ENCODE measurements at places on chromosomes 13 and 19.

GRCh38 chr13:94996445-94996844 is 284.1 kb upstream of the SOX21 start:
- no peak for DNase-seq

- no peak for DNase-seq
These were observed 4.1 kb downstream of the PCDH17 start for GRCh38 chr13:57635541-57636085.

GRCh38 chr13:33244907-33245287 is 40.7 kb downstream of the STARD13 start:
- no peak for DNase-seq

DNA sequence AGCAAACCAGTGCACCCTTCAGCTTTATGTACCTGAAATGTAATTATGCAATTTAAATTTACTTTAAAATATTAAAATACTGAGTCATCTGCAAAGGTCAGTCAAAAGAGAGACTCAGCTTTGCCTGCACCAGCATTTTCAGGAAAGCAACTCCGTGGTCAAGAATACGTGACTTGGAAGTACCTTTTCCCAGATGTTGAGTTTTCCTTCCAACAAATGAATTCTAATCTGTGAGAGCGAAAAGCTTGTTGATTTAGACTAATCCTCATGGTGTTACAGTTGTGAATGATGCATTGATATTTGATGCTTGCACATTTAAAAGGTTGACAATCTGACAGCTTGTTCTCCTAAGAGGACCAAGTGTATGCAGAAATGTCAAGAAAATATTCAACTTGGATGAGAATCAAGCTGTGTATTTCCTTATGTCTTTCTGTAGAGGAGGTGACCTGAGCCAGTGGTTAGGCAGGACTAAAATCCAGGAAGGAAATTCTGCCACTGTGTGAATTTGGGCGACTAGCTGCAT is 270.4 kb downstream of the ABCC4 start:
- no peak for DNase-seq

All from SJSA1 (cell line).